ENCODE measurements at places on chromosomes 1 and 21.

DNA sequence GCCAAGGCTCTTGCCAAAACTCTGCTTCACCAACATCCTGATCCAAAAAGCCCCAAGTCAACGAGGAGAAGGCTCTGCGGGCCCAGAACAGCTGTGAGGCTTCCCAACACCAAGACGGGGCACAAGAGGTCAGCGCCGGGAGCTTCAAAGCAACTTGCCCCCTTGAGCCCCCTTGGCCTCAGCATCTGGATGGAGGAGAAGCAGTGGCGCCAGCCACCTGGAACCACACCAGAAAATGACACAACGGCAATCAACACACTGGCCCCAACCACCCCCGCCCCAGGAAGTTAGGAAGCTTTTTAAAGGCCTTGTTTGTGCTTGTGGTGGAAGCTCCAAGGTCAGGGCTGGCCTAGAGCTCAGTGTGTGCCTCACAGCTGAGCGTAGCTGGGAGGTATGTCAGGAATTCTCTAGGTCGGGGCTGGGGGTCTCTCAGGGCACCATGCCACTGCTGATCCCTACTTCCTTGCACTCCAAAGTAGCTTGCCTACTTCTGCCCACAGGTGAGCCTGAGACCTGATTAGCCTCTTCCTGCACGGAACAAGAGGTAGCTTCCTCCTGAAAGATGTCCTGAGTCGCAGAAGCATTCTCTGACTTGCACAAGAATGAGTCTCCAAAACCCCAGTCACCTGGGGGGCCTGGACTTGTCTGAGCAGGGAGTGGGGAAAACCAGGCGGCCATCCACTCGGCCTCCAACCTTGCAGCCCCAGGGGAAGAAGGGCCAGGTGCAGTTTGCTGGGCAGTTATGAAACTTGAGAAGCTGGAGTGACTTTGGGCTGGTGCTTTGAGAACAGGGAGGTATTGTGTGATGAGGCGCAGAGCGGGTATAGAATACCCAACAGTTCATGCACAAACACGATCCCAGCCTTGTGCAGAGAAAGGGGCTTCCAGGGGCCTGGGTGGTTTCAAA is 9.7 kb upstream of the SRP9 start:
- peak; percentile 85 for DNase-seq

- DNase-seq: no peak
Observed at GRCh38 chr1:230570724-230571360, 71.4 kb upstream of the COG2 start.

DNA sequence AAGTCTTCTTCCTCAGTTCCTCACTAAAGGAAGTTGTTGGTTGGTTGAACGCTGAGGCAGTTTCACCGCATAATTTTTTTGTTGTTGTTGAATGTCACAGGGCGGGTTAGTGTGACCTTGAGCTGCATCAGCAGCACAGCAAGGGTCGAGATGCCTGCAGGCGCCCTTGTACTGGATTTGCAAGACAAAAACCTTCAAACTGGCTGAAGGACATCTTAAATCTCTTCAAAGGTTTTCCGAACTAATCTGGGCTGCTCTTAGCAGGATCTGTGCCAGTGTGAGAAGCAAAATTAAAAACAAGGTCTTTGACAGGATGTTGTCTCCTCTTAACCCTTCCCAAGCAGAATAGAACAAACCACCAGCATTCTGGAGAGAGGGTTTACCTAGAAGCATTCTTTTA is 59.4 kb downstream of the NRIP1 start:
- DNase-seq: no peak

- DNase-seq: no peak
Observed at GRCh38 chr1:109118089-109118488, 4.2 kb downstream of the ELAPOR1 start.

GRCh38 chr1:5711079-5711478 is 281.1 kb downstream of the NPHP4 start:
- DNase-seq: no peak
